Lung (tissue), 17 donors: ENCODE measurements at places on chromosomes 13 and 19.

- DNase-seq, result no peak
These were observed 2.8 kb downstream of the SERTAD1 start for GRCh38 chr19:40422748-40423566.

- peak; percentile 51 for DNase-seq
These were observed 18.7 kb upstream of the ZNF888 start for GRCh38 chr19:52941941-52942385.

DNA sequence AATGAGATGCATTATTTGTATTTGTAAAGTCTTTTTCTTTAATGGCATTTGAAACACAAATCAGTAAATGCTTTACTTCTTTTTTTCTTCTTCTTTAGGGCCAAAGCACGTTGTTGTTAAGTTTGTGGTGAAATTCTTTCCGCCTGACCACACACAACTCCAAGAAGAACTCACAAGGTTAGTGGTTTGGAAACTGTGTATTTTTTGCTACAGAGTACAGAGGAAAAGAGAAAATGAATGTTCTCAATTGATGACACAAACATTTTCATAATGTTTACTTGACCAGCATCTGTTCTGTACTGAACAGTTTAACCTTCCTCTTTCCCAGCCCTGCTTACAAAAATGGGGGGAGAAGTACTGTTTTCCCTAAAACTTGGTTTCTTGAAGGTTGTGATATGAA is 190.9 kb upstream of the RNF113B start:
- no peak for DNase-seq

DNA sequence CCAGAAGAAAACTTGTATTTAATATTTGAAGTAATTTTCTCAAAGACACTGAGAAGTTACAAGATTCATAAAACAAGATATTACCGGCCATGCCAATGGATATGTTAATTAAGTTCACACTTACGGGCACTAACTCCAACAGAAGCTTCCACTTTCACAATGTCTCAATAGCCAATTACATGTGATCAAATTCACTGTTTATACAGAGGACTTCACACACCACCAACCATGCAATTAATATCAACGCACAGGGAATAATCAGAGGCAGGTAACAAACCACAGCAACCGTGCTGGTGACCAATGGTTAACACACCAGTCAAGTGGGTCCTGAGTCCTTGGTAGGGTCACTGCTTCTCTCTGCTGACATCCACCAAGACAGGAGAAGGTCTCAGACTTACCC is 5.9 kb upstream of the ACOD1 start:
- no peak for DNase-seq

DNA sequence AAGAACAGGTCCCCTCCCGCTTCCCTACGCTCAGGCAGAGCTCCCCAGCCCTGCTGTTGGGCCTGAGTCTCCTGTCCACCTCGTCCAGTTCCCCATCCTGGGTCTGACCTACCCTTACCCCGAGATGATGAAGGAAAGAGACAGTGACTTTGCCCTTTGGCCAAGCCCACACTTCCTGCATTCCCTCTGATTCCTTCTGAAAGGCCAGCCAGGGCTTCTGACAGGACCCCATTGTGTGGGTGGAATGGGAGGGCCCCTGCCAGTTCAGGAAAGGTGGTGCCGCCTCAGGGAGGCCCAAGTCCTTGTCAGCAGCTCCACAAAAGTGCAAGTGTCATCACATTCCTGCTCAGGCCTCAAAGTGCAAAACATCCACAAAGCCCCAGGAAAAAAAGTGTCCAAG is 177.8 kb downstream of the PAN3 start:
- no peak for DNase-seq

DNA sequence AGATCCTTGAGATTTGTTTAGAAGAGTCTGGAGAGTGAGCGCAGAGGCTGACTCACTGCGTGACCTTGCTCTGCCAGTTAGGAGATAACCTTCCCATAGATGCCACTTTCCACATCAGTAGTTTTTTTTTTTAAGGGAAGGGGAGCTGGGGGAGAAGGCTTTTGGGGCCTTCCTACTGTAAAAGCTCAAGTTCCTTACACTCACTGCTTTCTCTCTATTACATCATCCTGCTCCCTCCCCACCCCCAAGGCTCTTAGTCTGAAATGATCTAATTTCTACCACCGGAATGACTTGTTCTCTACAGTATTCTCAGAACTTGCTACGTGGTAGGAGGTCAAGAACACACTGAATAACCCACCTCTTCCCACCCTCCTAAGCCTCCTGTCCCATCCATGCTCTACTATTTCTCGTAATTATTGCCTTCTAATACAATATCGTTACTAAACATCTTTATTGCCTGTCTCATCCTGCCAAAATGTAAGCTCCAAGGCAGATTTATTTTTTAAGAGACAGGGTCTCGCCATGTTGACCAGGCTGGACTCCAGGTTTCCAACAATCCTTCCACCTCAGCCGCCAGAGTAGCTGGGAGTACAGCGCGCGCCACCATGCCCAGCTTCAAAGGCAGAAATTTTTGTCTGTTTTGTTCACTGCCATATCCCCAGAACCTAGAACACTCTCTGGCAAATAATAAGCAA is 1.2 kb downstream of the LONP1 start:
- no peak for DNase-seq

DNA sequence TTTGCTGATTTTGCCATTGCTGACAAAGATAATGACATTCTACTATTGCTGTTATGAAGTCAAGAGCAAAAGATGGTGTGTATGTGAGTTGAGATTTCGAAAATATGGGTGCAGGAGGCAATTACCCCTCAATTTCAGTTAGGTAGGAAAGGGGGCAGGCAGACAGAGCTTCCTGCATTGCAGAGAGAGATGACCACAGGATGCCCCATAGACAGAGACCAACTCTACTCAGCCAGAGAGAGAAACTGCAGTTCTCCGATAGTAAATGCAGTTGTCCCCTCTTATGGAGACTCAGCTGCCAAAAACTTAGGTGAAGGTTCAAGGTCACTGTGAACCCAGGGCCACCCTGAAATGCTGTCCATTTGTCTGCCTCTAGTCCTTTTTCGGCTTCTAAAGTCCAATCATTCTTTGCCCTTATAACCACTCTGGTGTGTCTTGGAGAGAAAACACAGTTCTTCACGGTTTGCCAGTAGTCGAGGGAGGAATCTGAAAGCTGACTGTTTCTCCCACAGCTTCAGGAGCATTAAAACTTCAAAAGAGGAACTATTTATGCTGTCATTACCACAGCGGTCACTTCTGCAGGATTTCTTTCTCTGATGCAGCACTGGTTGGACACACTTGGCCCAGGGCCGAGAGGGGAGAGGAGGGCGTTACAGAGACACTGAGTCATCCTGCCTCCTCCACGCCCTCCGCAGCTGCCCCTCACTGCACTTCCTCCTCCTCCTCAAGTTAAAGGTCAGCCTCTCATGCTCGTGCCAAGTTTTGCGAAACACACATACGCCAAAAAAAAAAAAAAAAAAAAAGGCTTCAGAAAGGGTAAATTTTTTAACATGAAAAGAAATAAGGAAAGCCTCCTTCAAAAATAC is 264.3 kb downstream of the FOXO1 start:
- DNase-seq, result peak; percentile 93

DNA sequence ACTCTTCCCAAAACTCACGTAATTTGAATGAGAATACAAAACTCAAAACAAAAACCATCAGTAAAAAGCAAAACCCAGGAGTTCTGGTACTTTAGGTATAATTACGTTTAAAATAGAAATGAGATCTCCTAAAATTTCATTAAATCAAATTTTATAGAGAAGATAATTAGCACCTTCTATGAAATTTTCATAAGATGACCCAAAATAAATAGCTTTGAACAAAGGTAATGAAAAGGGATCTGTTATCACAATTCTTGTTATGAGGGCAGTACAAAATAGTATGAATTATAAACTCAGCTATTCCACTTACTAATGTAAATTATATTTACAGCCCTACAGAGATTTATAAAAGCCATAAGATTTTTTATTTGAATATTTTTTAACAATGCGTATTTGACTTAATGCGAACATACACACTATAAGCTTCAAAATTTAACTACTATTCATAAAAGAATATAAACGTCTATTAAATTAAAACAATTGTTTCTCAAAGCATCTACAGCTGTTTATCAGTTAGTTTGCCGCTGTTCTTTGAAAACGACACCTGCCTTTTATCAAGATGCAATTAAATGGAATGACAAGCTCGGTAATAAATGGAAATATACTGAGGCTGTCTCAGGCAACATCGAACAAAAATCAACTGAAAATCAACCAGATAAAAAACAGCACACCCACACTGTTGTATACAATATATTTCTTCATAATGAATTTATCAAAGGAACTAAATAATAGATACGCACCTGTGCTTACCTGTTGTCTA is 63.8 kb downstream of the KCNRG start:
- no peak for DNase-seq

GRCh38 chr19:39174142-39174541 is 22.6 kb upstream of the NCCRP1 start:
- no peak for DNase-seq

DNA sequence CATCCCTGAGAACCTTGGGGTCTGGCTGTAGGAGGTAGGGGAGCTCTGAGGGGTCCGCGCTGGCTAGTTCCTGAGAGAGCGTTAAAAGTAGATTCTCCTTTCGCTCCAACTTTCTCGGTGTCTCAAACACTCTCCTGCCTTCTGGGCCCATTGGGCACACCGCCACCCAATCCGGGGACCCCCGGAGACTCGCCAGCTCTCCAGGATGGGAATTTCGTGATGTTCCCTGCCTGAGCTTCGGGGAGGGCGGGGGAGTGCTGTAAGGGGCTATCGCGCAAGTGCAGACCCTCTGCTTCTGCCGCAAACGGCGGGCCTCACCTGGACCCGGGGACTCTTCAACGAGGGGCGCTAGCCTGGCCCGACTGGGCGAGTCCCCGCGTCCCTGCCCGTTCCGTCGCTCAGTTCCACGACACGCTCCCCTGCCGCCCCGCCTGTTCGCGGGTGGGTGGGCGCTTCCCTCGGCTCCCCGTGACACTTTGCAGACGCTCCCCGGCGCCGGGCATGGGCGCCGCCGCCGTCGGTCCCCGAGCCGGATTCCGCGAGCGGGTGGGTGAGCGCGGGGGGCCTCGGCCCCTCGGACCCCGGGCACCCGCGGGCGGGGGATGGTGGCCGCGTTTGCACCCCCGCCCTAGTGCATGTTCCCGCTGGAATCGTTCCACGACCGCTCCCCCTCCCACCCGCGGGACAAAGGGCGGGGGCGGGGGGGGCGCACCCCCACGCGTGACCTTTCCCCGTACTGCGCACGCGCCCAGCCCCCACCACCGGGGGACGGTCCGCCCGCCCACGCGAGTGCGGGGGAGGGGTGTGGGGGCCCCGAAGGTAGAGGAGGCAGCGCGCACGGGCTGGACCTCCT is at the start of gene CCDC106:
Gene CCDC106, plus strand, starts transcription at position 481 of the 853 bp plus-strand sequence. CDS start 835 bp downstream, outside the sequence.
- DNase-seq, result peak; percentile 88

DNA sequence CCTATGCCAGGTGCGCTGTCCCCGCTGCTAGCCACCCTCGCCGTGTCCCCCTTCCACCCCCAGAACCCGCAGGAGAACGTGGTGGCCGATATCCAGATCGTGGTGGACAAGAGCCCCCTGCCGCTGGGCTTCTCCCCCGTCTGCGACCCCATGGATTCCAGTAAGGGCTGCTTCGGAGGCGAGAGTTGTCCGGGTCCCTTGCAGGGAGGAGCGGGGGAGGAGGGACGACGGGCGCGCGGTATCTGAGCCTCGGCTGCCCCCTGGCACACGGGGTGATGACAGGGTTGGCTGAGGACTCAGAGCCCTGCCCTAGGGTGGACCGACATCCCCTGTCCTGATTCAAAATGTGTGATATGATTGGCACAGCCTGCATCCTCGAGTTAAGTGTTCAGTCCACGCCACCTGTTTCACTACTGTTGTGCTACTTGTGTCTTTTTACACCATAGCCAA is 653 bp downstream of the MVB12A start:
- peak; percentile 42 for DNase-seq

DNA sequence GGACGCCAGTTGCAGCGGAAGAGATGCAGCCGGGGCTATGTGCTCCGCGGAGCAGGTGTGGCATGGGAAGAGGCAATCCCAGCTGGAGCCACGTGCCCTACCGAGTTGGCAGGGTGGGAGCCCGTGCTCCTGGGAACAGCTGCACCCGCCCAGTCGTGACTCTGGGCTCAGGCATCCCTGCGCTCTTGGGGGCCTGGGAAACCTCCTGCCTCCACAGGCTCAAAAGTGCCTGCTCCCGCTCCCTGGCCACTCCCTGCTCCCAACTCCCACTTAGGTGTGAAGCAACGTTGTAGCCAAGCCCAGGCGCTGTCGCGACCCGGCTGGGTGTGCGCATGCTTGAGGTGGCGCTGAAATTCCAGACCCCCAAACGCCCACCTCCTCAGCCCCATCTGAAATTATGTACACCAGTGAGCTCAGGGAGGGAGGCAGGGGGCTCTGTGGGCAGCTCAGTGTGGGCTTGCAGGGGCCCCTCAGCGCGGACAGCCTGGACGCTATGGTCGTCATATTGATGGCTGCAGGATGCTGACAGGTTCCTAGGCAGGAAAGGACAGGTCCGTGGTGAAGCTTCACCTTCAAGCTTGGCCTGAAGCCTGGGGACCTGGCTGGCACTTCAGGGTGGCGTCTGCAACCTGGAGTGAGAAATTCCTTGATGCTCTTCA is 429.9 kb downstream of the SLITRK1 start:
- DNase-seq, result no peak

- DNase-seq, result peak; percentile 38
These were observed 10.9 kb downstream of the SLC46A3 start for GRCh38 chr13:28707629-28708427.

- no peak for DNase-seq
These were observed 53.7 kb downstream of the ATP7B start for GRCh38 chr13:51957377-51958216.

GRCh38 chr13:58838615-58839014 is 1207.1 kb downstream of the PCDH17 start:
- no peak for DNase-seq

- DNase-seq, result peak; percentile 75
These were observed 22.3 kb downstream of the IER2 start for GRCh38 chr19:13172346-13173138.

GRCh38 chr13:40149611-40150274 is 494.3 kb downstream of the COG6 start:
- DNase-seq, result peak; percentile 69

GRCh38 chr13:109707044-109707741 is 79.2 kb downstream of the IRS2 start:
- no peak for DNase-seq

GRCh38 chr19:42281146-42281826 is 12.2 kb downstream of the CIC start:
- peak; percentile 49 for DNase-seq

- no peak for DNase-seq
These were observed 27.3 kb downstream of the ZNF473 start for GRCh38 chr19:50053119-50053518.

GRCh38 chr13:29693275-29693945 is 97.9 kb upstream of the SLC7A1 start:
- DNase-seq, result no peak

- DNase-seq, result peak; percentile 40
These were observed 2.4 kb downstream of the FBN3 start for GRCh38 chr19:8146877-8147581.

DNA sequence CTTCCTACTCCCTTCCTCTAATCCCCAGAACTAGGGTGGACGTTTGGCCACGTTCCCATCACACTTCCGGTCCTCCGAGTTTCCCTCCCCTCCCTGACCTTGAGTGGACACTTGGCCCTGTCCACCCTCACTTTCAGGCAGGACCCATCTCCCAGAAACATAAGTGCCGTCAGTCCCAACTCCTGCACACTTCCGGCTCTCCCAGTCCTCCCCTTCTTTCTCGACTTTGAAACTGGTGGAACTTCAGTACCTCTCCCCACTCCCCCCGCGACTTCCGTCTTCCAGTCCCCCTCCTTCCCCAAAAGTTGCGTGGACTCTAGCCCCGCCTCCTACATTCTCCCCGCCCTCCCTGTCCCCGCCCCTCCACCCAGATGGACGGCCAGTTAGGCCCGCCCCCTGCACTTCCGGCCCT is 278 bp upstream of the ZNF274 start:
- no peak for DNase-seq
